ENCODE measurements at places on chromosomes 1 and 21. TPM values are rescaled to one million over a fixed set of nuclear protein-coding genes. Genes with fewer than 3 reads are reported as not detected.

DNA sequence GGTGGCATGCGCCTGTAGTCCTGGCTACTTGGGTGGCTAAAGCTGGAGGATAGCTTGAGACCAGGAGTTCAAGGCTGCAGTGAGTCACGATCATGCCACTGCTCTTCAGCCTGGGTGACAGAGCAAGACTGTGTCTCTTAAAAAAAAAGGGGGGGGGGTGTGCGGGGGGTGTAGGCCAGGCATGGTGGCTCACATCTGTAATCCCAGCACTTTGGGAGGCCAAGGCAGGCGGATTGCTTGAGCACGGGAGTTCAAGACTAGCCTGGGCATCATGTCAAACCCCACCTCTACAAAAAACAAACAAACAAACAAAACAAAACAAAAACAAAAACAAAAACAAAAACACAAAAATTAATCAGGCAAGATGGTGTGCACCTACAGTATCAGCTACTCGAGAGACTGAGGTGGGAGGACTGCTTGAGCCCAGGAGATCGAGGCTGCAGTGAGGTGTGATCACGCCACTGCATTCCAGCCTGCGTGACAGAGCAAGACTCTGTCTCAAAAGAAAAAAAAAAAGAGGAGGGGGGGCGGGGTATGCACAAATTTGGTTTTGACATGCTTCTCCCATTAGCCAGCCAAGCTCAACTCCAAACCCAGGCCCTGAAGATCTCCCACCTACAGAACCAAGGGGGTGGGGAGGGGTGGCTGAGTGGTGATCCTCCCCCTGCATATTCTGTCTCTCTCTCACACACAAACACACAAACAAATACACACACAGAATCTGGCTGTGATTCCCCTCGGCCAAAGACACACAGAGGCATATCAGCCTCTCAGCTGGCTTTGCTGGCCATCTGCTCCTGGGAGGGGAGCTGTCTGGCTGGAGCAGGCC lies 3.1 kb downstream of the PTAFR start:
- DNase-seq = peak; percentile 40

The PDE9A gene
- total RNA-seq = 1.6 TPM

DNA sequence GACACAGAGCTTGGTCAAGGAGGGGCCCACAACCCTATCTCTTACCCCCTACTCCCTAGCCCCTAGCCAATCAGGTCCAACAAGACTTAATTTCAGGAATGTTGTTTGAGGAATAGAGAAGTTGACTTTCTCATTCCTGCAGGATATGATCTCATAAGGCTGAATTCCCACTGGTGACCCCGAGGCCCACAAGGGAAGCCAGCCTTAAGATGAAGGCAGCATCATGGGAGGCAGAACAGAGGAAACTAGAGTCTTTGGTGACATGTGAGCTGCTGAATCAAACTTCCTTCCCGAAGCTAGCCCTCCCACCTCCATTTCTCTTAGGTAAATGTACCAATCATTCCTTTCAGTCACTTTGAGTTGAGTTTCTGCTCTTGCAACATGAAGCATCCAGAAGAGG lies 9.1 kb upstream of the PDIK1L start:
- DNase-seq = no peak

GRCh38 chr1:226872437-226872836 lies 2.0 kb downstream of the PSEN2 start:
- no peak for DNase-seq

The CTSE gene
- total RNA-seq = not detected

GRCh38 chr21:18252256-18252655 lies 7.6 kb downstream of the CHODL start:
- no peak for DNase-seq

- no peak for DNase-seq
Observed at GRCh38 chr1:223819730-223820514, 25.8 kb downstream of the TP53BP2 start.

The APOBEC4 gene
- not detected for total RNA-seq

The OR6K3 gene
- not detected for total RNA-seq

GRCh38 chr1:226033991-226034390 lies 28.5 kb upstream of the H3-3A start:
- DNase-seq = no peak

The GBP5 gene
- total RNA-seq = 0.58 TPM

DNA sequence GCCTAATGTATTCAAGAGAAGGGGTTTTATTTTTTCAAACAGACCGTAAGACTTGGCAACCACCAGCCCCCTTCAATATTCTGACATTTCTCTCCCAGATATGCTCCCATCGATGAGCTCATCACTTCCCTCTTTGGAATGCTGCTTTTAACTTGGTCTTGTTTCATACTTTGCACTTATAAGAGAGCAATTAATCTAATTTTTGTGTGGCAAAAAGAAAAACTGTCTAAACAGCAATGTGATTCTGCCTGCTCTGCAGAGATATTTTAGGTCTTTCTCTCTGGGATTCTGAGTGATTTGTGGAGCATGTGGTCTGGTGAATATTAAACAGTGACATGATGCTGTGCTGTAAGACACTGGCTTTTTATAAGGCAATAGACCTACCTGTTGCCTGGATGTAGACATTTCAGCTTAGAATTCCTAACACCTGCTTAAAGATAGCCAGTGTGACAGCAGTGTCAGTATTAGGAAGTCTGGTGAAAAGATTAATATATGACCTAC lies 284.8 kb downstream of the BACH1 start:
- DNase-seq = no peak

- DNase-seq = no peak
Observed at GRCh38 chr1:15325375-15326085, 78.5 kb downstream of the FHAD1 start.

The HSD3B1 gene
- total RNA-seq = not detected

DNA sequence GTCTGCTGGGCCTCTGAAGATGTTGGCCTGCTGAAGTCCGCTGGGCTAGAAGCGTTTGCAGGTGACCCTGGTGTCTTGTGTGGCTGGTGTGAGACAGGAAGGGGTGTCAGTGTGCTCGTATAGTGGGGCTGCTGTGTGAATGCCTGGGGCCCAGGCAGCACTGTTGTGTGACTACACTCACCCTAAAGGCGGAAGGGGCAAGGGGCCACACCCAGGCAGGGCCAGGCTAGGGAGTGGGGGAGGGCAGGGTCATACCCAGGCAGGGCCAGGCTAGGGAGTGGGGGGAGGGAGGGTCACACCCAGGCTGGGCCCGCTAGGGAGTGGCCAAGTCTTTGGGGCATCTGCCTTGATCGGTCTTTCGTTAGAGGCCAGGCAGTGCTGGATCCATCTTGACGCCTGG lies 25.0 kb downstream of the PDXK start:
- DNase-seq = no peak

The ANKRD65 gene
- 5.4 TPM for total RNA-seq

The SNX7 gene
- 4.1 TPM for total RNA-seq

GRCh38 chr1:66284746-66285145 lies 249.2 kb upstream of the SGIP1 start:
- DNase-seq = no peak

The AMY1B gene
- not detected for total RNA-seq

The IL19 gene
- not detected for total RNA-seq

The SPRR2F gene
- not detected for total RNA-seq

DNA sequence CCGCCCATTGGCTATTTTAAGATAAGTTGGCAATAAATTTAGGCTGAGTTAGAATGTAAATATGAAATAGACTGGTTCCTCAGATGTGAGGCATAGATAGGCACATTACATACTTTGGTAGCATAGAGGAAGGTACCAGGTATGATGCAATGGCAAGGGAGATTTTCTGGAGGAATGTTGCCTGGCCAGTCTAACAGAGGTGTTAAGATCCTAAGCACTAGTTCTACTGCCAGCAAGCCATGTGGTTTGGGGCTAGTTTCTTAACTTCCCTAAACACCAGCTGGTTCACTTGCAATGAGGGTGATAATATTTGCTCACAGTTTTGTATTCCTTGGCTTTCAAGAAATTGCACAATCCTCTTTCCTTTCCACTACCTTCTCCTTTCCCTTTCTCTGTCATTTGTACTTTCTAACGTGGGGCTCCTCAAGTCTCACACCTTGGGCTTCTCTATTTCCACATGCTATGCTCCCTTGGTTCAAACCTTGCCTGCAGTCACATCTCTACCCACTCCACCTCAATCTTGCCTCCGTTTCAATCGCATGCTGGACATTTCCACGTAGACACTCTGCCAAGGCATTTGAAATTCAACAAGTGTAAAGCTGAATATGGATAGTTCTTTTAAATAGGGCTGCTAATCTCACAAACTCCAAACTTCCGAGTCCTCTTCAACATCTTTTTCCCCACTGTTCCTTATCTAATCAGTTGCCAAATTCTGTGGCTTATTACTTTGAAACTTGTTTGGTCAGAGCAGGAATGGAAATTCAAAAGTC lies 4.7 kb upstream of the CD55 start:
- no peak for DNase-seq

The IPP gene
- total RNA-seq = 26.8 TPM

DNA sequence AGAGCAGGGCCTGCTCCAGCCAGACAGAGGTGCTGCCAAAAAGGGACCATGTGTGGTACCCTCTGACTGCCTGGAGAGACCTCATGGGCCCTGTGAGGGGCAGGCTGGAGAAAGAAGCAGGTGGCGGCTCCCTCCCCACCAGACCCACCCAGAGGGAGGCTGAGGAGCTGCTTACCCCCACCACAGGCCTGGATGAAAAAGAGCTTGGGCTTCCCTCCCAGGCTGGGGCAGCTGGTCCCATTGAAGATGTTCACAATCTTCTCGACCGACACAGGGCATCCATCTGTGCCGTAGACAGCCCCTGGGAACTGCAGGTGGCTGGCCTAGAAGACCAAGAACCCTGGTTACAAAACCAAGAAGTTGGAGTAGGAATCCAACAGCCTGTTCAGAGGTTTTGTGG lies 19.6 kb downstream of the CASP9 start:
- DNase-seq = no peak

The LRRC7 gene
- total RNA-seq = 0.96 TPM

The DISC1 gene
- total RNA-seq = 2.6 TPM

The CLCA1 gene
- total RNA-seq = not detected

DNA sequence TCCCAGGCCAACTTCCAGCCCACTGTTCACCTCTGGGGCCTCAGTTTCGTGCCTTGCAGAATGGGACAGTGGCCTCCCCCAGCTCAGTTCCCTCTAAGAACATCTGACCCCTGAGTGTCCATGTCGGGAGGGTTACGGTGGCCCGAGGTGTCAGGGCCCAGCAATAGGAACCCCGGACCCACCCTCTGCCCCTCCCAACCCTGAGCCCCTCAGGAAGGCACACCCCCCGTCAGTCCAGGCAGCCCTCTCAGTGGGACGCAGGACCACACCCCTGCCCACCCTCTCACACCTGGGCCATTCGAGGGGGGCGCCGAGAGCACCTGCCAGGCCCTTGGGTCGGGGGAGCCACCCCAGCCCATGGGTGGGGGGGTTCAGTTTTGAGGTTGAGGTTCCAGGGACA lies 447 bp downstream of the TTC34 start:
- DNase-seq = peak; percentile 27

DNA sequence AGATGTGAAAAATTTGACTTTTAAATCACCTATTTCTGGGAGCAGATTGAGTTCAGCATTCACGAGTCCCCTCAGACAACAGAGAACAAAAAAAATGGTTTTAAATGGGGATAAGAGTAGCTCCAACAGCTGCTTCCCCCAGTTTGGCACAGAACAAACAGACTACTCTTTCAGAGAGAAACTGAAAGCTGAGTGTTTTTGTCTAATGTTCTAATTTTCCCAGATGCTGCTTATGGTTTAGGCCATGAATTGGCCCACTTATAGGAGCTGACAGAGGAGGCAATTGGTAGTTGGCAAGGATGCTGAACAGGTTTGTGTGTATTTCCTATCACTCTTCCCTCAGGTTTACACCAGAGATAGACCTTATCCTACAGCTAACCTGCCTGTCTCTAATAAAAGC lies 1637.4 kb upstream of the PRMT6 start:
- no peak for DNase-seq

The UMODL1 gene
- total RNA-seq = not detected

DNA sequence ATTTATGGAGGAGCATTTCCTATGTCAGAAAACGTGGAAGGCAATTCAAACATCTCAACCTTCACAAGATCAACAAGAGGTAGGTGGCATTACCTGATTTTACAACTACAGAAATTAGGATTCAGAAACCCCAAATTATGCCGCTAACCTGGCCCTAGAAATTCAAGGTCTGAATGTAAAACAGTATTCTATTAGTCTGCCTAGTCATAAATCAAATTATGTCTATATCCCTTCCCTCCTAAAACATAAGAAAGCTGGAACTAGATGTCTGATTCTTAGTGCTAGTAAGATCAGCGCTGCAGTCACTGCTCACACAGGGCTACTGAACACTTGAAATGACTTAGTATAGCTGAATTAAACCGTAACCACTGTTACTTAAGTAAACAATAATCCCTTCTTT lies 1.4 kb downstream of the TOMM20 start:
- DNase-seq = no peak

GRCh38 chr21:40270047-40270446 lies 402.8 kb downstream of the PCP4 start:
- no peak for DNase-seq

- DNase-seq = no peak
Observed at GRCh38 chr1:30747033-30748008, 10.3 kb downstream of the LAPTM5 start.

DNA sequence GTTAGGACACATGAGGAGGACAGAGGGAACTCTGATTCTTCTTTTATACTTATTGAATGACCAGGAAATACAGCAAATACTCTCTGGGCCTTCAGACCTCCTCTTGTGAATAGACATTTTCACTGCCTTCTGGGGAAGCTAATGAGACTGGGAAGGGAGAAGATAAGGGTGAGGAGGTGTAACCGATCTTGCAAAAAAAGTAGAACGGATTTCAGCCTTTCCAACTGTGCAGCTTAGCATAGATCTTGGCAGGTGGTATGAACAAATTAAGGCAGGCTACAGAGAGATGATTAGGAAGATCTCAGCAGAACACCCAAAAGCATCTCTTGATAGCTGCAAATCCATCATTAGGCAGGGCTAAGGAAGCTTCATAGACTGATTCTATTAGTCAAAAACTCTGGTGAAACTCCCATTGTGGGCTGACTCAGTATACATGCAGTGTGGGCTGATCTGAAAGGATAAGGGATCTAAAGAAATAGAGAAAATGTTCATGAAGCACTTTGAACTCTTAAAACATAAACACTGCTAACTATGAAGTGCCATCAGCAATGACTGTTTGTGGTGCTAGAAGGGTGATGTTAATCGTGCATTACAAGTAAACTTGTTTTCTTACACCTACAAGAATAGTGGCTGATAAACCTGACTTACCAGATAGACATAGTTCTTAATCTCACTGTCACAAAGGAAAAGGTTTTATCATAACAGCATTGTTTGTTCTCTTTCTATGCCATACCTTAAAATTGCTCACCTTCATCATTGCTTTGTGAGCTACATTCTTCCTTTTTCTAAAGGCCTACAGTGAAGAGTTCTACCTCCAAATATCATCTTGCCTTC lies 85.5 kb upstream of the PALMD start:
- DNase-seq = no peak

The DEGS1 gene
- 21.9 TPM for total RNA-seq

GRCh38 chr21:38082936-38083485 lies 166.8 kb upstream of the KCNJ6 start:
- DNase-seq = no peak
